Fibroblast of skin of left quadriceps (primary cell): ENCODE measurements at places on chromosomes 2 and 18.
A peak's percentile ranks its signal among the peaks of the same experiment; 100 is the strongest.

DNA sequence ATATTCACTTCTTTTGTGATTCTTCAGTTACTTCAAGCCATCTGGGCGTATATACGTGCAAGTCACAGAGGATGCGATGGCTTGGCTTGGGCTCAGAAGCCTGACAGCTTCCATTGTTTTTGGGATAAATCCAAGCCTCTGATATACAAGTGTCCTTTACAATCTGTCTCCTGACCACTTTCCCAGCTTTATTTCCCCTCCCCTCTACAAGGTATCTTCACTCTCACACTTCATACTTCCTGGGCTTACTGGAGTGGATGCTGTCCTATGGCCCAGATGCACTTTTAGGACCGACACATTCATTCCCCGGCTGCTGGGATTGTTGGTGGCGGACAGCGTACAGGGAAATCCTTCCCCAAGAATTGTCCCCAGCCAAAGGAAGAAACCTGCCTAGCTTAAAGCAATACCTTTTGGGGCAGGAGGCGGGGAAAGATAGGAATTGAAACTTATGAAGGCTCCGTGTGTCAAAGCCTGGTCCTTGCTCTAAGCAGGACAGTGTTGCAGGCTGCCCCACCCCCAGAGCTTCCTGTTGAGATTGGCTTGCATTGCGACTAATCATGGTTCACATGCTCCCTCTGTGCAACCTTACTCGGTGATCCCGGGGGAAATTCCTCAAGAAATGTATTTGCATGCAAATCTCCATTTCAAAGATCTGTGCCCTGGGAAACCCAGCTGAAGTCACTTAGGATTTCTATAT lies 802.9 kb upstream of the ID2 start:
- DNase-seq: no peak

DNA sequence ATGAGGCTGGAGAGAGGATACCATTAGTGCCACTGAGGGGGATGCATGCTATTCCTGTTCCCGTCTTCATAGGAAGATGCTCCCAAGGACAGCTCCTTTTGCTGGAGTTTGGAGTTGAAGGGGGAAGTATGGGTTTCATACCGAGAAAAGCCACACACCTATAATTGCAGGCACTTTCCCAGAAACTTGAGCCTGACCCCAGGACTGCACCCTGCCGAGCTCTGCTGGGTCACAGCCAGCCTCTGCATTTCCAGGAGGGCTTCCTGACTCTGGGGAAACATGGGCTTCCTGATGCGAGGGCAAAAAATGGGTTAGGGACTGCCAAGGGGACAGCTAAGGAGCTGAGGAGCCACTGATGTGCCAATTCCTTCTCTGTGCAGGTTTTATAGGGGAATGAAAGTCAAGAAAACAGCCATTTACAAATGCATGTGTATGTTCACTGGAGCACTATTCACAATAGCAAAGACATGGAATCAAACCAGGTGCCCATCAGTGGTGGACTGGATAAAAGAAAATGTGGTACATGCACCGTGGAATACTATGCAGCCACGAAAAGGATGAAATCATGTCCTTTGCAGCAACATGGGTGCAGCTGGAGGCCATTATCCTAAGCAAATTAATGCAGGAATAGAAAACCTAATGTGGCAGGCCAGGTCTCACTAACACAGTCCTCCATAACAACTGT lies 104.5 kb downstream of the ACAA2 start:
- no peak for DNase-seq

- DNase-seq: no peak
These were observed 17.0 kb upstream of the MTCL1 start for GRCh38 chr18:8688216-8688800.

- DNase-seq: no peak
These were observed 15.8 kb upstream of the VWC2L start for GRCh38 chr2:214395040-214395439.

GRCh38 chr2:65199891-65200290 lies 27.7 kb upstream of the ACTR2 start:
- DNase-seq: no peak

GRCh38 chr2:36486521-36487044 lies 111.4 kb downstream of the FEZ2 start:
- peak; percentile 88 for DNase-seq

GRCh38 chr2:137161250-137161649 lies 395.9 kb downstream of the THSD7B start:
- DNase-seq: no peak

DNA sequence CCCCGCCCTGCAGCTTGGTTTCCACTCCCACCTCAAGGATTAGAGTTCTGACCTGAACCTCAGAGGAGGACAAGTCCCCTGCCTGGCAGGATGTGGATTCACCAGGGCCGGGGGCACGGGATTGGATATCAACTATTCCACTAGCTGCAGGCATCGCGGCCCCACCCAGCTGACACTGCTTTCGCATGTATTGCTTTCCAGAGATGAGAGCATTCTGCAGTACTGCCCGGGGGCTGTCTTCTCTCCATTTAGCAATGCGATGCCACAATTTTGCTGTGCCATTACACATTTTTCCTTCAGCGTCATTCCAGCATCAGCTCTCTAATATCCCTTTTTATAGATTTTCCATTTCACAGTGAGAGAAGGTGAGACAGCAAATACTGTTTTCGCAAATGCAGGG lies 42.0 kb downstream of the CTIF start:
- no peak for DNase-seq

- no peak for DNase-seq
These were observed 130.0 kb upstream of the GPC1 start for GRCh38 chr2:240305369-240305962.

- DNase-seq: no peak
These were observed 19.7 kb downstream of the IFIH1 start for GRCh38 chr2:162298669-162299335.

- no peak for DNase-seq
These were observed 89.6 kb downstream of the METTL8 start for GRCh38 chr2:171344182-171344581.

GRCh38 chr2:227788561-227789018 lies 25.1 kb upstream of the CCL20 start:
- no peak for DNase-seq

DNA sequence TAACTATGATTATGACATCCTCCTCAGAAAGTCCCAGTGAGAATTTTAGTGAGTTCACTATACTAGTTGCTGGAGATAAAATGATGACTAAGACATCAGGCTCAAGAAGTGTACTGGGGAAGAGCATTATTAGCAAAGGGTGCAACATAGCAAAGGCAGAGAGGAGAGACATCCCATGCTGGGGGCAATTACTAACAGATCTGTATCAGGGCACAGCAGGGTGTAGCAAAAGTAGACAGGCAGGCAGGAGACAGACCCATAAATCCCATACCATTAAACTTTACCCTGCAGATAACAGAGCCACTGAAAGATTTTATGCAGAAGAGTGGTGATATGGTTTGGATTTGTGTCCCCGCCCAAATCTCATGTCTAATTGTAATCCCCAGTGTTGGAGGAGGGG lies 161.7 kb downstream of the SP3 start:
- DNase-seq: no peak

DNA sequence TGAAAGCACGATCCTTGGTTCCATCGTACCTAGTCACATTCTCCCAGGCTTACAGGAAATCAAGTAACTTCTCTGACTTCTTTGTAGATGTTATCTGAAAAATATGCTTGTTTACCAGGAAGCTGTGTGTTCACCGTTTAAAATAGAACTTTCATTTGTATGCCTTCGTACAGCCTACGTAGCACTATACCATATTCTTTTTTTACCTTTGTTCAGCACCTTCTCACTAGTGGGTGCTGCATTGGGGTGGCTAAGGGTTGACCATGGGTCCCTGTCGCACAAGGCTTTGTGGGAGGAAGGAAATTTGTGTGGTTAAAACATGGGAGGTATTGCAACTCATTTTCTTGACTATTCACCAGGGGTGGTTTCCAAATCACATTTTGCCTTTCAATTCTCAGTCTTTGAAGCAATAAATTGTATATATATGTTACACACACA lies 16.6 kb downstream of the MALT1 start:
- no peak for DNase-seq

DNA sequence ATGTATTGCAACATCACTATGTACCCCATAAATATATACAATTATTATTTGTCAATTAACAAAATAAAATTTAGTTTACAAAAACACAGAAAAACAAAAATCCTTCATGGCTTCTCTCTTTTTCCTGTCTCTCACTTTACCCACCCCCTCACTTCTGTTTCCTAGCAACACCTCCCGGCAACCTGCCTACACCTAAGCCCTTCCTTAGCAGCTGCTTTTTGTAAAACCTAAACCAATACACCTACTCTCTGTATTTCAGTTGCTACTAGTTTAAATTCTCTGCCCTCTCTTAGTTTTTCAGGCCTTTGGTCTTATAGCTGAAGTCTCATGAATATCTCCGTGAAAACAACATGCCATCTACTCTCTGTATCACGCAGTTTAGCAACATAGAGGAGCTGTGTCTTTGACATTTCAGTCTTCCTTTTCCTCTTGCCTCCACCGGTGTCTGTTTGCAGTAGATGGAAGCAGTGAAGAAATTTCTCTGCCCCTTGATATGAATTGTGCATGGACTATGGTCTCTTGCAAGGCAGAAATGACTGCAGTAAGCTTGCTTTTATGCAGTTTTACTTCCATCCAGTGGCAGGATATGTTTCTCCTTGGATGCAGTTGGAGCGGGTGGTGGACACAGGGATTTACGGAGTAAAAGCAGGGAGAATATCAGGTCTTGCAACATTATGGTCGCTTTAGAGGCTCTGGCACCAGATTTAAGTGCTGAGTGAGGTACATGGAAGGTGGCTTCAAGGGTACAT lies 42.0 kb upstream of the ZDBF2 start:
- no peak for DNase-seq

DNA sequence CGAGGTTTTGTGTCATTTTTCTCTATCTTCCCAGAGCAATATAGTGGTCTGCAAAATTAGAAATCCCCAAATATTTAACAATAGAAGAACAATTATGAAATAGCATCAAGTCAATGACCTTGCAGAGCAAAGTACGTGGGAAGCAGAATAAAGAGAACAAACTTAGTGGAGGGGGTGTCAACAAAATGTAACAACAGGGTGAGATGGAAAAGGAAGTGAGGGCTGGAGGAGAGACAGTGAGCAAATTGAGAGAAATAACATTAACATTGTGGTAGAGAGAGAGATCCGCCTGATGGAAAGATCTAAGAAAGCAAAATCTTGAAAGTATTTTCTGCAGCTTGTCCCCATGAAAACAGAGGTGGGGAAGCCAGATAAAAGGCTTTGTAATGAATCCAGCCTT lies 23.4 kb downstream of the ARHGAP15 start:
- DNase-seq: no peak

DNA sequence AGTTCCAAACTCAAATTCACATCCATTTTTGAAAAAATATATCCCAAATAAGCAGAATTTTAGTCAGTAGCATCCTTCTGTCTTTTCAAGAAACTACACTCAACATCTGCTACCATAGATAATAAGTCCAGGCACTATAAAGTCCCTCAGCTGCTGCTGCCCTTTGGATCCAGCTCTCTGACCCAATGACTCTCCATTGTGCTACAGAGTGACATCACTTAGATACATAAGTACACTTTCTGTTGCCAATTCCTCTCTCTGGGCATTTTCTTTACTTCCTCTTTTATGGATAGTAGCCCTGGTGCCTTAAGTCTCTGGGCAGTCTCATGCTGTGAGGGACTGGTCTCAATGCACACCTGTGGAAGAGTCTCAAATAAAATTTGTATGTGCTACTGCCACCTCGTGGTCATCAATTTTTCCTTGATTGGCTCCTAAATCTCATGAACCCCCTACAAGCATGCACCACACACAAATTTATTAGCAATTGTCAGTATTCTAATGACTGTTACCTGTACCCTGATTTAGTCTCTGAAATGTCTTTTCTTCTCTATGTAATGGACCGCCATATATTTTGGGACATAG lies 219.2 kb downstream of the LRP1B start:
- no peak for DNase-seq

GRCh38 chr2:150156876-150157275 lies 330.6 kb downstream of the RND3 start:
- DNase-seq: no peak

DNA sequence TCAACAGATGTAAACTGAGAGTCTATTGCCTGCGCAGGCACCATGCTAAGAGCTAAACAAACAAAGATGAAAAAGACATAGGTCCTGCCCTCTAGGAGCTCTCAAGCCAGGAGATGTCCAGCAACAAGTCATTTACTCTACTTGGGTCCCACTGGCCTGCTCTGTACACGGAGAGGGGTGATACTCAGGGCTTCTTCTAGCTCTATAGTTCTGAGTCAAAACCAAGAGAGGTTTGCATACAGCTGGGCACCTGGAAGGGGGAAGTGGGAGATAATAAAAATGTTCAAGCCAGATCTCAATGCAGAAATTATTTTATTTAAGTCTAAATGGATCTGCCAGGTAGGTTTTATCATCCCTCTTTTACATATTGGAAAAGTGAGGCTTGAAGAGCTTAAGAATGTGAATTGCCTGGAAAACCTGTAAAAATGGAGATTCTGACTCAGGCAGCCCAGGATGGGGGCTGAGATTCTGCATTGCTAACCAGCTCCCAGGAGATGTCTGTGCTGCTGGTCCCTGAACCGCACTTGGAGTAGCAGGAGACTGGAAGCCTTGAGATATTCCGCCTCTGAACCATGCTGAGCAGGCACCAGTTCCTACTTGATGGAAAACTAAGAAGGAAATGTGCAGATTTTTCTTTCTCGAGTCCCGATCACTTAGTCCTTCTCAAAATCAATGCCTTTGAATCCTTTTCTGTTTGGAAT lies 201.1 kb downstream of the PRKCE start:
- no peak for DNase-seq

DNA sequence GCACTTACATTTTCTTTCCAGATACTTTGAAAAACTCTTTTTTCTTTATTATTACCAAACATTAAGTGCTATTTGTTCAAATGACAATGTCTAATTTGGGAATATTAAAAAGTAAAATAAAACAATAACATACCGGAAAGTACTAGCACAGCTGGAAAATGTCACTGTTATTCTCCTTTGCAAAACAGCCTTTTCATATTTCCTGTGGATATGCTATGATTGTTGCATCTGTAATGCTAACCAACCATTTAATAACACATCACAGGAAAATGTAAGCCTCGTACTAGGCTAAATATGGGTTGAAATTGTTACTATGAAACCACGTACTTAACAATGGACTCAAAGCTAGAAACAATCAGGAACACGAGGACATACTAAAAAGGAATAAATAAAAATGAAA lies 298.1 kb downstream of the CBLN2 start:
- DNase-seq: no peak

DNA sequence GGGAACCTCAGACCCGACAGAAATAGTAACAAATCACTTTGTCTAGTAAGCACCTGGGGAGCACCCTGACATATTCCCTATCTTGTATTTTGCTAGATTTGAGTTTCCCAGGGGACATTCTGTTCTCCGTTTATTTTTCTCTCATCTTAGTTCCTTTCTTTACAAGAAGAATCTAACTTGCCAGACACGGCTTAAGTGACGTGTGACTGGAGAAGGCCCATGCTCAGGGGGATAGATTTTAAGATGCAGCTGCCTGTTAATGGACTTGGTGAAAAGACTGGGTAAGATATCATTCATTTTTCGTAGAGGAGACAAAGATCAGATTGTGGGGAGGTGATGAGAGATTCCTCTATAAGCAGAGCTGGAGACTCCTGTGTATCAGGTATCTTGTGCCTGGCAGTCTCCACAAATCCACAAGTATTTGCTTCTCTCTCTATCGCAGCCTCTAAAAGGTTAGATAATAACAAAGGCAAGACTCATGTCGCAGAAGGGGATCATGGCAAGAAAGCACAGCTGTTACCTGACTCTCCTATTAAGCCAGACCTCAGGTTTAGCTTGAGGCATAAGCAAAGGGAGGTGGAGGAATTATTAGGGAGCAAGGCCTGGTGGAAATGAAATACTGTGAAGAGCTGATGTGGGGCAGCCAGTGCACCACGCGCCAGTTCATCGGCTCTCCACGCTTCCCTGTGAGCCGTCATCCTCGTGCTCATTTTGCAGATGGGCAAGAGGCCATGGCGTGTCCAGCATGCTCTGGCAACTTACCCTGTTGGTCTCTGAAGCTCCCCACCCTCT lies 347.2 kb upstream of the TNP1 start:
- DNase-seq: no peak
